Activated CD4-positive, alpha-beta T cell treated with anti-CD3 and anti-CD28 coated beads, Interleukin-2, amount 50 U/mL, for 48 hours (primary cell): ENCODE measurements at places on chromosomes 16 and 17.
A peak's percentile ranks its signal among the peaks of the same experiment; 100 is the strongest.

- peak; percentile 37 for DNase-seq
These were observed 652 bp downstream of the VPS35L start for GRCh38 chr16:19555938-19556771.

DNA sequence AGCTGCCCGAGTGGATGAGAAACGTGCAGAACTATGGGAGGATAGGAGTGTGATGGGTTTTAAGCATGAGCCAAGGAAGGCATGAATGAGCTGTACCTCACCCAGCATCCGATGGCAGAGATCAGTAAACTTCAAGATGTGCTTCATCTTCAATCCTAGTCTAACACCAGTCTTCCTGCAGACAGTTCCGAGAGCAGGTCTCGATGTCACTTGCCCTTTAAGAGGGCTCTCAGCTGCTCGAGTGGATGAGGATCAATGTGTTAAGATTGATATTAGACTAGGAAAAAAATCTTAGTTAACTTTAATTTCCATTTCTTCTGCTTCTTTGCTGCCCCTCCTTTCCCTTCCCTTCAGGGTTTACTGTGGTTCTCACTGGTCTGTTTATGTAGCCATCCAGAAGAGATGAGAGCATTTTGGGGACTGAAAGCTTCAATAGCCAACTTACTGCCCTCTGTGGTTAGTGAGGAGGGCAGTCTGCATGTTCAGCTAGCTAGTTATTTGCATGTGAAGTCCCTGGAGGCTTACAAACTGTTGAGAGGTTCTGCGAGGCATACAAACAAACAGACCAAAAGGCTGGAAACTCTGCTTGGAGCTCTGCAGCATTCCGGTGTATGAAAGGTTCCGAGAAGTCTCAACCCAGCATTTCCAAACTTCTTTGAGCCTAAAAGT, 15.3 kb downstream of the KLHL36 start:
- DNase-seq = no peak

DNA sequence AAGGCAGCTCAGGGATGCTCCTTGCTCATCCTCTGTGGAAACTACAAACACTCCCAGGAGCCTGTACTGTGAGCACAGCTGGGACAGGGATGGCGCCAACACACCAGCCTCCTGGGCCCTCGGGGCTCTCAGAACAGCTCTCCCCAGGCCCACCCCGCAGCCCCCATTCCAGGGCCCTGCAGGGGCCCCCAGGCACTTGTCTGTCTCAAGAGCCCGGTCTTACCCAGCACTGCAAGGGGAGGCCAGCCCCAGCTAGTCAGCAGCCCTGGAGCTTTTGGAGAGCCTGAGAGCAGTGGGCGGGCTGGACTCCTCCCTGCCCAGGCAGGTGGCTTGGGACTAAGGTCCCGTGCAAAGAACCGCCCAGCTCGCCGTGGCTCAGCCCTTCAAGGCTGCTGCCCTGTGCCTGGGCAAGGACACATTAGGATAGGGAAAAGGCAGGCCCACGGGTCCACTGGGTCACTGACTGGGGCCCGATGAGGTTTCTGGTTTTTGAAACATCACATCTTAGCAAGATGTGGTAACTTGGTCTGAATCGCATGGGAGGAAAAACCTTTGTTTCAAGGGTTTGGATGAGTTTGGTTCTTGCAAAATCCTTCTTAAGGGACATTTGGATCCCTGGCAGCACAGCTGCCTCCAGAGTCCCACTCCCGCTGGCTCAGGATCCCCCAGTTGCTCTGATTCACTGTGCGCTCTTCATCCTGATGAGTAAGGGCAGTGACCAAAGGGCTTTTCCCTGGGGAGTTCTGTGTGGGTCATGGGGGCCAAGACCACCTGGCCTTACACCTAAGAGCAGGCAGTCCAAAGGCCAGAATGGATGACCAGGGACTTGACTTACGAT, 2.8 kb downstream of the DNASE1L2 start:
- DNase-seq = no peak

- peak; percentile 54 for DNase-seq
These were observed 31.2 kb upstream of the TENT4B start for GRCh38 chr16:50121721-50122445.

GRCh38 chr17:7441266-7441665, 2.0 kb downstream of the FGF11 start:
- no peak for DNase-seq

GRCh38 chr17:78356101-78356713, 3.7 kb downstream of the SOCS3 start:
- DNase-seq = peak; percentile 93

GRCh38 chr16:89064606-89065457, 28.8 kb upstream of the ACSF3 start:
- DNase-seq = no peak

GRCh38 chr16:17748044-17748719, 277.4 kb upstream of the XYLT1 start:
- DNase-seq = no peak

GRCh38 chr17:54864636-54865356, 35.9 kb upstream of the TOM1L1 start:
- no peak for DNase-seq

DNA sequence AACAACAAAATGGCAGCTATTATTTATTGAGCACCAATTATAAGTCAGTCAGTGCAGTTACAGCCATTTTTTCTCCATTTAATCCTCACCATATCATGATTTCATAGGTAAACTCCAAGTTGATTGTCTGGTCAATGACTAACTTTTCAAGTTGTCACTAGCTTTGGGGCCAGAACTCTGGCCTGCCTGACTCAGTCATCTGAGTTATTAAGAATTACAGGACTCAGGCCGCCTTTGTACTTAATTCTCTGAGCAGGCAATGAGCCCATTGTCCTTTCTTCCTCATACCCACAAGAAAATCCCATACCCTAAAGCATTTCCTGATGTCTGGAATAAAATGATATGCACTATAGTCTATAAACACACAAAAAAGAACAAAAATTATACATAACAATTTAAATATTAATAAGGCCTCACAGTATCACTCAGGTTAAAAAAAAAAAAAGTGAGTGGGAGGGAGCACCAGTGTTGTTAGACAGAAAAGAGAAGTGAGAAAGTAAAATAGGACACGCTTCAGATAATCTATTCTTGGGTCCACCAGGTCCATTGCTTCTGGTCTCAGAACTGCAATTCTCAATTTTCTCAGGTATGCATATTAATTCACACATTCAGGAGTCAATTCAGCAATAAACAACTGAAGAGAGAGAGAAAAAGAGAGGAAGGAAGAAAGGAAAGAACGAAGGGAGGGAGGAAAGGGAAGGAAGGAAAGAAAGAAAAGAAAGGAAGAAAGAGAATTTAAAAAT, 70.2 kb downstream of the SPAG9 start:
- no peak for DNase-seq

DNA sequence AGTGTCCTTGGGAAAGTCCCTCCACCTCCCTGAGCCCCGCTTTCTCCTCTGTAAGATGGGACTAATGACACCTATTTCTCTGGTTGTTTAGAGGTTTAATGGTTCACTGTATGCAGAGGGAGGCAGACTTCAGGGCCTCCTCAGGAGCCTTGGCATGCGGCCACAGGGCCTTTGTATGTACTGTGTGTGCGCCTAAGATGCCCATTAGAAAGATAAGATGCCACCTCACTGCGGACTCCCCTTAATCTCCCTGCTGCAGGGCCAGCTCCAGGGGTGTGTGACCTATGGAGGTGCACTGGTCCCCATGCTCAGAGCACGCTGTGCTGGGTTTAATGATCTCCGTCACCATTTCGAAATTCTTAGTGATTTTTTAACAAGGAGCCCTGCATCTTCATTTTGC, 59.3 kb downstream of the TMEM235 start:
- no peak for DNase-seq

GRCh38 chr16:1305823-1306222, 3.6 kb upstream of the UBE2I start:
- DNase-seq = no peak

- peak; percentile 6 for DNase-seq
These were observed 2.6 kb downstream of the CDH5 start for GRCh38 chr16:66369055-66369592.

DNA sequence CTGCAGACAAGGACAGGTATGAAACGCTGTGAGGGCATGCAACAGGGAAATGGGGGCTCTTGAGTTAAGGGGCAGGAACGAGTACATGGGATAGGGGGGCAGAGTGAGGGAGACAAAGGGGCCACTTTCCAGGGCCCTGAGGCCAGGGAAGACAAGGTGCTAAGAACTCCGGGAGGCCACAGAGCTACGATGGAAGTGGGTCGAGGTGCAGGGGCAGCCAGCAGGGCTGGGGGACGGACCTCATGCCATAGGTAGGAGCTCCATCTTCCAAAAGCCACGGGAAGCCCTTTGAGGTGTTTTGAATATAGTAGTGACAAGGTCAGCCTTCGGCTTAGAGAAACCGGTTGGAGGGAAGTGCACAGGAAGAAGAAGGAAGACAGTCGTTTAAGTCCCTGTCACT, 35.6 kb downstream of the RBFOX3 start:
- DNase-seq = no peak

DNA sequence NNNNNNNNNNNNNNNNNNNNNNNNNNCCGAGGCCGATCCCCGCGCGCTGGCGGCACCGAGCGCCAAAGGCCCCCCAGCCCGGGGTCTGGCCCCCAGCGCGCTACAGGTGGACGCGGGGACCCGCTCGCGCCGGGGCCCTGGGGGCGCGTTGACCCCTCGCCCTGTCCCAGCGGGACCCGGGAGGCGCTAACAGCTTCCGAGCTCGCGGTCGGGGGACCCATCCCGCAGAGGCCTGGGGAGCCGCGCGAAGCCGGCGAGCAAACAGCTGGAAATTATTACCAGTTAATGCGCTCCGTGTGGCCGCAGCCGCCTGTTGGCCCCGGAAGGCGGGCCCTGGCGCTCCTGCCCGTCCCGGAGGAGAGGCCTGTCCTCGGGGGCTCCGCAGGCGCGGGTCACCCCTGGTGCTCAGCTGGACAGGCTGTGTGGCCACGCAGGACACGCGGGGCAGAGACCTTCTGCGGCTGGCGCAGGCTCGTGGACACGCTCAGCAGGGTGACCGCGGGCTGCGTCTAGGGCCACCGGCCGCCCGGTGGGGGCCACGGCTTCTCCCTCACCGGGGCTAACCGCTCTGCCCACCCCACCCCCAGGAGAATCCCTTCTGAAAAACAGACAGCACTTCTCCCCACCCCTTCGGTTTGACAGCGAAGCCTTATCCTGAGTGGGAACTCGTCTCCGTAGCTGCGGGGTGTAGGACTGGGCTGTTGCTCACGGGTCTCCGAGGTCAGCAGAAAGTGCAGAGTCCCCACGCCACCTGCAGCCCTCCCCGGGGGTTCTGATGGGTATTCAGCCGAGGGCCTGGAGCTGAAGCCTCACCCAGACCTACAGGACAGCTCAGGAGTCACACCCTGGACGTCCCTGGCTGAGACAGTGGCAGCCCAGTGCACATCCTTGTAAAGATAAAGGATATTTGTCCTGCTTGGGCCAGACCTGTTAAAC, 138.7 kb upstream of the RPH3AL start:
- peak; percentile 28 for DNase-seq

GRCh38 chr17:4573669-4574068, 10.7 kb upstream of the SMTNL2 start:
- DNase-seq = peak; percentile 68

- DNase-seq = no peak
These were observed 96.8 kb downstream of the PGS1 start for GRCh38 chr17:78475211-78475610.

- no peak for DNase-seq
These were observed 14.2 kb downstream of the TERF2 start for GRCh38 chr16:69371564-69371963.

- no peak for DNase-seq
These were observed 7.5 kb upstream of the ADCY9 start for GRCh38 chr16:4123616-4124300.

GRCh38 chr16:20107083-20107482, 33.4 kb upstream of the GPR139 start:
- no peak for DNase-seq

- DNase-seq = no peak
These were observed 77.0 kb downstream of the NTN1 start for GRCh38 chr17:9098242-9098825.

GRCh38 chr17:9905902-9906301, 831 bp upstream of the RCVRN start:
- DNase-seq = peak; percentile 25

DNA sequence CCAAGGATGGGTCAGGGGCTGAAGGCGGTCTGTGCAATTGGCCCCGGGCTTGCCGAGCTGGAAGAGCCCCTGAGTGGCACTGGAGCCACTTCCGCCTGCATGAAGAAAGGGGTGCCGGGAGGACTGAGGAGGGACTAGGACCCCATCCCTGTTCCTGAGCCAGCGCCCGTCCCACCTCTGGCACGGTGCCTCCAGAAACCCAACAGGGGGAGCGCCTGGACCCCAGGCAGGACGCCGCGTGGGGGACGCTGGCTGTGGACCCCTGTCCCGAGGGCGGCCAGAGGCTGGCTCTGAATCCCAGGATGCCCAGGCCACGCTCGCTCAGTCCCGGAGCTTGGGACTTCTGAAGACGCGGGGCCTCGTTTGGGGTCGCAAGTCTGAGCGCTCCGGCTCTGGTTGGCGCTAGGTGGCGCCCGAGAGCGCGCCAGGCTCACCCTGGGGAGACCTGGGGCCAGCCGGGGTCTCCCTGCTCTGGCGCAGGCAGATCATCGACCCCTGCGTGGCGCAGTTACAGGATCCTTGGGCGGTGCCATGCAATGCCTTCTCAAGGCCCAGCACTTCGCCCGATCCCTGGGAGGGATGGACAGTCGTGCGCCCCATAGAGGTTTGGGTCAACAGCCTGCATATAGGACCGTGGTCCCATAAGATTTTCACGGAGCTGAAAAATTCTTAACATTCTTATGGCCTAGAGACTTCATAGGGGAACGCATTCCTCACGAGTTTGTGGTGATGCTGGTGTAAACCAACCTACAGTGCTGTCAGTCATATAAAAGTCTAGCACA, 58.5 kb upstream of the CREBBP start:
- peak; percentile 65 for DNase-seq

- no peak for DNase-seq
These were observed 14.4 kb downstream of the NTAN1 start for GRCh38 chr16:15041271-15042004.

DNA sequence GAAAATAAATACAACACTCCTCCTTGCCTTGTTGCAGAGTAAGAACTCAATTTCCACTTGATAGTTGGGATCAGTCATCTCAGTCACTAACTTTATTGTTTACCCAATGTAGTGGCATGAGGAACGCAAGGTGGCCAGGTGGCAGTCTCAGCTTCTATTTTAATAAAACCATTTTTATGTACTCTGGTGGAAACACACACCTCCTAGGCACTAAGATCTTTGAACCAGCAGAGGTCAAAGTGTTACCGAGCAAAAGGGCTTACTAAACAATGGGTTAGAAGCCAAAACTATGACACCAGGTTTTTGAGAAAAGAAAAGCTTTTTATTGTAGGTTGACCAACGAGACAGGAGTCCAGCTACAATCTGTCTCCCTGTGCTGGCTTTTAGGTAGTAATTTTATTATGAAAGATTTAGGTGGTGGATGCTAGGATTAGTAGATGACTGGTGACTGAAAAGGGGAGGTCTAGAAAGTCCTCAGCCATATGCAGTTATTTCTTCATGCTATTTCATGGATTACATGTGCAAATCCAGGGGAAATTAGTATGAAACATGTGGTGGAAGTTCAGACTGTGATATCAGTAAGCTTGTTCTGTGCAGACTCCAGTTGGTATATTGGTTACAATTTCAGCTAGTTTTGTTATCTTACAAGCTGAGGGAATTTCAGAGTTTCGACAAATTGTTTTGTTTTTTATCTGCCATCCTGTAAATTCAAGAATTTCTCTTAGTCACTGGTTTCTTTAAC, 122.3 kb downstream of the PCTP start:
- DNase-seq = no peak

GRCh38 chr16:68200088-68200783, 35.7 kb downstream of the ESRP2 start:
- DNase-seq = no peak

GRCh38 chr17:4520894-4521600, 22.4 kb downstream of the SPNS2 start:
- DNase-seq = no peak

- DNase-seq = no peak
These were observed 21.3 kb upstream of the GAA start for GRCh38 chr17:80080081-80080480.

- DNase-seq = no peak
These were observed 23.1 kb downstream of the COPRS start for GRCh38 chr17:31835984-31836383.
